ENCODE measurements at places on chromosomes 2 and 18. TPM values are rescaled to one million over a fixed set of nuclear protein-coding genes. Genes with fewer than 3 reads are reported as not detected.

DNA sequence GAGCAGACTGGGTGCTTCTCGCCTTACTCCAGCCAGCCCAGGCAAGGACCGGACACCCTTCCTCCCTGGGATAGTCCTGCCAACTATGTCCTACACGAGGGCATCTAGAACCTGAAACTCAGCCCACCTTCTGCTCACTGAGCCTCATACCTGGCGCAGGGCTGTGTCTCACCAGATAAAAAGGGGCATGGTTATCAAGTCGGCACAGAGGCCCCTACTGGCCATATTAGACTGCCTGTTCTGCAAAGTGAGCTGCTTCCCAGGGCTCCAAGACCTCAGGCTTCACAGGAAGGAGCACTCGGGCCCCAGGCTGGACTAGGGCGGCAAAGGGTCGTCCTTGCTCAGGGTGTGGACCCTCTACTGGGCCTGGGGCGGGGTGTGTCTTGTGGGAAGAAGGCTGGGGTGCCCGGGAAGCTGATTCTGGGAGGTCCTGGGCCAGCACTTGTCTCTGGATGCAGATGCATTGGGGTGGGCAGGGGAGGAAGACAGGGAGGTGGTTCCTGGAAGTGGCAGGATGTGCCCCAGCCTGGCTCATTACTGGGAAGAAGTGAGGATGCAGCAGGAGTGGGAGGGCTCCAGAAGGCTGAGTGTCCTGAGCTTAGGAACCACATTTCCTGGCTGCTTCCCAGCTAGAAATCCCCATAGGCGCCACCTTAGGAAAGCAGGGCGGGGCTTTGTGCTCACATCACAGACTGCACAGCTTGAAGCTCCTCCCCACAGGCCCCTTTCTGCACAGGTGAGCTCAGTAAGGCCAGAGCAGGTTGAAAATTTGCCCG lies 19.6 kb downstream of the EHD3 start:
- DNase-seq, result peak; percentile 67

- no peak for DNase-seq
Observed at GRCh38 chr2:44555700-44556099, 194.0 kb downstream of the CAMKMT start.

- DNase-seq, result no peak
Observed at GRCh38 chr2:113149553-113150257, 22.3 kb downstream of the IL1RN start.

DNA sequence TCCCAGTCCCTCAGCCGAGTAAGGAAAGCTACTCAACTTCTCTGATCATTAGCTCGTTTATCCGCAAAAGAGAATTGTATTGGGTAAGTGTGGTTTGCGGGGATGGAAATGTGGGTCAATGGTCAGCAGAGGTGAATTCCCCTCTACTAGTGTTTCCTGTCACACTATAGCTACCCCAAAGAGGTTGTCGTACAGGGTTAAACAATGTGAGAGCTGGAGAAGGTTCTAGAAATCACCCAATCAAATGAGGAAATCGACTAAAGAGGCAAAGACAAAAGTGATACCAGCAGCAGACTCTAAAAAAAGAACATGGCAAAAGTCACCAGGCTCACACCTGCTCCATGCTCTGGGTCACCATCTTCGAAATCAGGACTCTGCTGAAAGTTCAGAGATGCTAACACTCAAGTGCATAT lies 144.7 kb upstream of the ITGA4 start:
- DNase-seq, result no peak

DNA sequence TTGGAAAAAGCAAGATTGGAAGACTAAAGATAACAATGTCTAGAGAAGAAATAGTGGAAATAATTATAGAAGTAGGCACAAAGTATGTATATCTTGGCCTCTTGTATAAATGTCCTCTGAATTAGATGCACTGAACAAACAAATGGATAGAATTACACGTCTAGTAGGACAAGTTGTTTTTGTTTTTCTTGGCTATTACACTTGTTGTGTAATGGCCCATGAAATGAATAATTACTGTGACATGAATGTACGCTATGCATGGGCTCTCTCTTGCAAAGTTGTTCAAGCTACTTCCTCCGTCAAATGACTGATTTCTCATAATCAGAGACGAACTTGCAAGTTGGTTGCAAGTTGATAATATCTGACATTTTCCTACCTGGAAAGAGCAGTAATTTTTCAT lies 126.2 kb downstream of the PDE1A start:
- no peak for DNase-seq

DNA sequence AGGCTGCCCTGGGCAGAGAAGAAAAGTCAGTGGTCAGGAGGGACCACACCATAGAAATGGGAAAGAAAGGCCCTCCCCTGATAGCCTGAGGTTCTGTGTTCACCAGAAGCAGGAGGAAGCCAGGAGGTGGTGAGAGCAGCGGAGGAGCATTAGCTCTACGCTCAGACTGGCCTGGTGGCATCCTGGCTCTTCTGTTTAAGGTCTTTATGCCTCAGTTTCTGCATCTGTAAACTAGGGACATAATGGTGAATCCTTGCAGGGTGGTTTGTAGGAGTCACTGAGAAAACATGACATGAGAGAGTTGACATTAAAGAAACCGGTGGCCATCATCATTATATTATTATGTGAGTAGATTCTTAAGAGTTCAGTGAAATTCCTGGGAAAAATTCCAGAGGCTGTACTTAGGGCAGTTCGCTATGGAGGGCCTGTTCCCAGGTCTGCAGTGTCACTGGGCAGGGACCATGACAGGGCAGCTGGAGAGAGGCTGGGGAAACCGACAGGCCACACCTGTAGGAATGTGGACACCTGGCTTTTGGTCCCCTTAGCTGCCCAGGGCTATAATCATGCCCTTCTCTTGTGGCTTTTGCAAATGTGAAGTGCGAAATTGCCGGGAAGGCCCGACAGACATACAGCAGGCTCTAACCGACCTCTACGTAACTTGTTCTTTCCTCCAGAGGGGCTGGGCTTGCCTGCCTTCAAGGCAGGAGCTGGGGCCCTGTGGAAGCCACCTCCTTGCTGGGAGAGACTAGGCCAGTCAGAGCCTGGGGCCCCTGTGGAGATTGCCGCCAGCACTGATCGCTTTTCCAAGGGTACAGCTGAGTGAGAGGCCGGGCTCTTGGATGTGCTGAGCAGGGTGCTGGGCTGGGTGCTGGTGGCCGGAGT lies 31.0 kb downstream of the GLI2 start:
- peak; percentile 49 for DNase-seq

DNA sequence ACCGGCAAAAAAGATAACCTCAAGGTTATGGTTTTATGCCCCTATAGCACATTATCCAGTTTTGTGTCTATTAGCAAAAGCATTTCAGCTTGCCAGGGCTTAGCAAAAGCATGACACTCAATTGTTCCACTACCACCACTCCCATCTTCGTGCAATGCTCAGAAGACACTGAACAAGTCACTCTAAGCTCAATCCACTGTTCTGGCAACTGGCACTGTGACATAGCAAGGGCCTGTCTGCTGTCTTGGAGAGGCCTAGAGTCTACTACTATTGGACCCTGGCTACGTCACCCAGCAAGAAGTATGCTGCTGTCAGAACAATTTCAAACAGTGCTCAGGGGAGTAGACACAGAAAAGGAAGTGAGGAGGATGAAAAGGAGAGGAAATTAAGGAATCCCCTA lies 103.5 kb upstream of the PPP1CB start:
- DNase-seq, result no peak

DNA sequence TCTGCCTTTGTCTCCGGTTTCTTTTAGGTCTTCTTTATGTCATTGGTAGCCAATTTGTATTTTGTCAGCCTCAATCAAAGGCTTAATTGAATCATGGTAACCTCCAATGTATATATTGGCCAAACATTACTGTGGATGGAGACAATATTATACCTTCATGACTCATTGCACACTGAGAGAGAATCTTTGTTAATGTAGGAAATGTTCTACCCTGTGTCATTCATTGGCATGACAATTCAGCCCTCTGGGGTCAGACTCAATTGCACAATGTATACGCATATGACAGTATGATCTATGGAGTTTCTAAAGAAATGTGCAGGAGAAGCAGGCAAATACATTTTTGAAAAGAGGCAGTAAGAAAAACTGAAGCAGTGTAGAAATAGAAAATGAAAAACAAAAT lies 162.6 kb downstream of the PDE11A start:
- no peak for DNase-seq

- no peak for DNase-seq
Observed at GRCh38 chr2:30373881-30374302, 73.2 kb upstream of the LCLAT1 start.

The MDH1B gene
- total RNA-seq, result 1.3 TPM

The CPLX4 gene
- total RNA-seq, result not detected

The EMILIN1 gene
- 21.0 TPM for total RNA-seq

The AMER3 gene
- total RNA-seq, result not detected

Data from cardiac septum (tissue), 1 donor.